CD4-positive, alpha-beta T cell (primary cell): ENCODE measurements at places on chromosomes 13 and 19.

DNA sequence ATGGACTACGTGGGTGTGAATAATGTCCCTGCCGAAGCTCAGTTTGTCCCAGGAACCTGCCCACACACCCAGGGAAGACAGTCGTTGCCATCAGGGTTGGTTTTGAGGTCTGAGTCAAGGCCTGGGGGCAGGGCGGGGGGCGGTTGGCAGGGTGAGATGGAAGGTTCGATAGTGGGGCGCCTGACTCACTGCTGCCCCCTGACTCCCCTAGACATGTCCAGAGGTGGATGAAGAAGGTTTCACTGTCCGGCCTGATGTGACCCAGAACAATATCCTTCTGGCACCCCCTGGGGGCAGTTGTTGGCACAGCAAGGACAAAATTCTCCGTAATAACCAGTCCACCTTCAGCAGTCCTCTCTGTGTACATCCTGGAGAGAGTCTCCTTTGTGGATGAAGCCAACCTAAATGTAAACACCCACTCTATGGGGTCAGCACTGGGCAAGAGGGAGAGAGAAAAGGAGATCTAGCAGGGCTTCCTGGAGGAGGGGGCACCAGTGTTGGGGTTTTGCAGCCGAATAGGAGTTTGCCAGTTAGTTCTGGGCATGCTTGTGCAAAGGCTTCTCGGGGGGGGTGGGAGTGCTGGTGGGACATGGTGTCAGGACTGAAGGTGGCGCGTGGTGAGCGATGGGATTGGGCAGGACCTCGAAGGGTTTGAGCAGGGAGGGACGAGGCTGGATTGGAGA is 19.6 kb upstream of the B3GNT3 start:
- DNase-seq: no peak

DNA sequence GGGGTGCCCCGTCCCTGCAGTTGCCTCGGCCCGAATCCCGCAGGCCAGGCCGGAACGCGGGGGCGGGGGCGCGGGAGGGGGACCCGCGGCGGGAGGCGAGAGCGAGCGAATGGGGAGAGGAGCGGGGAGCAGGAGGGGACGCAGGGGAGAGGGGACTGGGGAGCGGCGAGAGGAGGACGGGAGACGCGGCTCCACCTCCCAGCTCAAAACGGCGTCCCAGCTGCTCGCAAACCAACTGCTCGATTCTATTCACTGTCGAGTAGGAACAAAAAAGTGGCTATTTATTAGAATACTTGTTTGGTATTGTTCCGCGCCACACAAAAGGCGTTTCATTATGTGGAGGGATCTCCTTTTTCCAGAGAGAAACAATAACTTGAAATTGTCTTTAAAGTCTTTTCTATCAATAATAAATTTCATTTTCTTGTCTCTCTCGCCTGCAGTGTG is 10.6 kb upstream of the SOX1 start:
- no peak for DNase-seq

DNA sequence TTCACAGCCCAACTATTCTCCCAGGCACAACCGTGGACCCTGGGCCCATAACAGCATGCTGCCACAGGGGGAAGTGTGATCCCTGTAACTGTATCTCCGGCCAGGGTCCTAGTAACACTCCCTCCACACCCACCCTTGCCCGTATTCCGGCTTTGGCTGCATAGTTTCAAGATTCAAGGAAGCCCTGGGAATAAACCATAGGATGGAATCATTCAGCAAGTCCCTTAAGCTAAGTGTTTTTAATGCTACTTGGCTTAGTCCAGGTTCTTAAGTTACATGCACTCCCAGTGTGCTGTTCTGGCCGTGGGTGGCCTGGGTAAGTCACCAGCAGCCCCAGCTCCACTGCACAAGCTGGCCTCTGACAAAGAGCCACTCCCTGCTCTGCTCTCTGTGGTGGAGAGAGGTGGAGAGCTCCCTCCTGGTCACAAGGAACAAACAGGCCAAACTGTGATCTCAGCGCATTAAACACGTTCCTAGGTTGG is 532.4 kb upstream of the SGCG start:
- DNase-seq: no peak

GRCh38 chr19:53883231-53883661 is 1.2 kb downstream of the PRKCG start:
- DNase-seq: peak; percentile 72

GRCh38 chr13:41700790-41701310 is 243.5 kb downstream of the RGCC start:
- DNase-seq: no peak

DNA sequence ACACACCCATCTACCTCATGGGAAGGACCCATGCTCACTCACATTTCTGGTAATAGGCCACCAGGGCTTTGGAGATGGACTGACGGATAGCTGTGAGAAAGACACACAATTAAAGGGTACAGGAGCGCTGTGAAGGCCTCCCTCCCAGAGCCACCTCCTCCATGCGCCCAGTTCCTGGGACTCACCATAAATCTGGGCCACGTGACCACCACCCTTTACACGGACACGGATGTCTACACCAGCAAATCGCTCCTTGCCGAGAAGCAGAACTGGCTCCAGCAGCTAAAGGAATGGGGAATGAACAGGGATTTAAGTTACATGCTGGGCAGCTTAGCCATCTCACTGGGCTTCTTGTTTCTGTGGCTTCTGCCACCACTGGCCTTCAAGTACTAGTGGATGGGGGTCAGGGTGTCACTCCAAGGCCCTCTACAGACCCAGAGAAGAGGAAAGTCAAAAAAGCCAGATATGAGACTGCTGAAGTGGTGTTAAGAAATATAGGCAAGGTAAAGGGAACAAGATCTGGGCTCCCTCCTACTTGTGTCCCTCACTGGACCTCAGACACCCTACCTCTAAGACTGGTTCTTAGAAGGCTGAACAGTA is 2.2 kb downstream of the RPS16 start:
- no peak for DNase-seq

DNA sequence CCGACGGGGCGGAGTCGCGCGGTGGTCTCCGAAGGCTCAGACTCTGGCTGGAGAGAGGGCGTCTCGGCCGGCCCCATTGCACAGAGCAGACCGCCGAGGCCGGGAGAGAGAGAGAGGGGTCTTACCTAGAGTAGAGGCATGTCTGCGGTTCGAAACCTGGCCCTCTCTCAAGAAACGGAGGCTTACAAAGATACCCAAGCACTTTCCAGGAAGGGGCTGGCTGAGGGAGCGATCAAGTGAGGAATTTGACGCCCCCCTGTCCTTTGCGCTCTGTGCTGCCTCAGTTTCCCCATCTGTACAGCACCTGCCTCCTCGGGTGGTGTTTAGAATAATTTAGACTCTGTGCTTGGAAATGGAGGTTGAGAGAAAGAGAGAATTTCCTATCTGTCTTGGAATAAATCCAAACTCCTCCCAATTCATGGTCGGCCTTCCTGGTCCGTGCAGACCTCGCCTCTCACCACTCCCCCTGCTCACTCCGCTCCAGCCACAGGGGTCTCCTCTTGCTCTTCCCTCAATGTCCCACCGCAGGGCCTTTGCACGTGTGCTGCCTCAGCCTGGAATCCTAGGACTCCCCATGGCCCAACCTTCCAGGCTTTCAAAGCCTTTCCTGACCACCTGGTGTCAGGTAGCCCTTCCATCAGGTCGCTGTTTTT is 658 bp upstream of the ISOC2 start:
- DNase-seq: no peak

GRCh38 chr13:30908416-30908980 is 2.4 kb downstream of the MEDAG start:
- no peak for DNase-seq

GRCh38 chr13:75384879-75385707 is 96.9 kb downstream of the TBC1D4 start:
- no peak for DNase-seq

DNA sequence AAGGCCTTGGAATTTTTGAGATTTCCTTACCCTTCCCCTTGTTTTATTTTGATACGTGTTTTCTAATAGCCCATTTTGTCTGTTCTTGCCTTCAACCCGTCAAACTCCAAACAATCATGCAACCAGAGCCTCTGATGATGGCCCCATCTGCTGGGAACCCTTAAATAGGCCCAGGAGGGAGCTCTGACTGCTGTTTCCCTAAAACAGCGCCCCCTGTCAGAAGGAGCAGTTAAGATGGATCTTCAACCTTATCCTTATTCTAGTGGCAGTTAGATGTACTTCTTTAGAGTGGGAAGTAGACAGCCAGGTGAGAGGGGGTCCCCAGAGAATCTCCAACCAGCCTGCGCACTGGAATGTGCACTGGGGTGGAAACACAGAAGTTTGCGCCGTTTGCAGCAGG is 1031.0 kb upstream of the PCDH9 start:
- DNase-seq: no peak
